ENCODE measurements at places on chromosomes 5 and 9. TPM values are rescaled to one million over a fixed set of nuclear protein-coding genes. Genes with fewer than 3 reads are reported as not detected.

Gene ADAMTS13
- total RNA-seq, result 21.3 TPM

Gene FST
- total RNA-seq, result 12.7 TPM

Gene FOXD4L4
- 0.38 TPM for total RNA-seq

Gene GPR150
- total RNA-seq, result not detected

Gene ACO1
- total RNA-seq, result 24.0 TPM

DNA sequence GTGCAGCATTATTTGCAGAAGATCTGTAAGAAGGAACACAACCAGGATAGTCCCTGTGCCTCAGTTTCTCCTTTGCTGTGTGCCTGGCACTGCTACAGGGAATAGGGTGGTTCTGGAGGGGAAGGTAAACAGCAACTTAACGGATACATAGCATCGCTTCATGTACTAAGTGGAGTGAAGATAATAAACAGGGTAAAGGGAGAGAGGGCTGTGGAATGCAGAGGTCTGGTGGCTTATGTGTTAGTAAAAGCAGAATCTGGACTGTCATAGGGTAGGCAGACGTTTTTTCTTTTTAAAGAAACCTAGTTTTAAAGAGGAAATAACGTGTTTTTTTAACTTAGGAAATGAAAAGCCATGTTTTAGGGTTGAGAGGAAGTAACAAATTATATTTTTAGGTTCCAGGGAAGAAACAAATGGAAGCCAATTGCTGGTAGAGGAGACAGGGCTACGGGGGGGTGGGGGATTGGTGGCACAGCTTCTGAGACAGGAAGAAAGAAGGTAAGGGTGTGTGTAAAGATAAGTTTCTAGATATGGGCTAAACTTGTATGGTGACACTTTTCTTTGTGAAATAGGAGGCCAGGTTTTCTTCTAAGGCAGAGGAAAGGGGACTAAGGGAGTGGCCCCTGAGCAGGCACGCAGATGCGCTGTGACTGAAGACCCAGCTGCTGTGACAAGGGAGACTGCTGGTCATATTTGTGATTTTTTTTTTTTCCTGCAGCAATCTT lies 1.3 kb downstream of the GNG10 start:
- DNase-seq, result no peak

GRCh38 chr5:158990979-158991775 lies 108.5 kb downstream of the EBF1 start:
- DNase-seq, result no peak

- DNase-seq, result no peak
These were observed 292.7 kb upstream of the TARS1 start for GRCh38 chr5:33148076-33148513.

DNA sequence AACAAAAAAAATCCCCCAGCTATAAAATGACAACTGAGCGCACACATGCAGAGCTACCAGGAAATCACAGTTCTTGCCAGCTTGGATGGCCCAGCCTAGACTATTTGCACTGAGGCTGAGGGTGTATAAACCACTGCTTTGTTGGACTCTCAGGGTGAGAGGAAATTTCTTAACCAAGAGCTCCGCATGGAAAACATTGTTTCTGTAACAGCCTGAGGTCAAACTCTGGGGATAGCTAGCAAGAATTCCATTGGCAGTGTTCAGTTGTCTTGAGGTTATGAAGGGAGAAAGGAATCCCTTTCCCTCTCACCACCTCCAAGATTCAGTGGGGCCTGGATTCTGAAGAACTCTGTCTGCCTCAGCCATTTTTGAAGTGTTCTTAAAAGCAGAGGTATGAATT lies 360.0 kb downstream of the OSTF1 start:
- no peak for DNase-seq

GRCh38 chr5:60229691-60230185 lies 336.2 kb upstream of the PDE4D start:
- DNase-seq, result no peak

- no peak for DNase-seq
These were observed 75.0 kb upstream of the TRIO start for GRCh38 chr5:14068136-14068535.

DNA sequence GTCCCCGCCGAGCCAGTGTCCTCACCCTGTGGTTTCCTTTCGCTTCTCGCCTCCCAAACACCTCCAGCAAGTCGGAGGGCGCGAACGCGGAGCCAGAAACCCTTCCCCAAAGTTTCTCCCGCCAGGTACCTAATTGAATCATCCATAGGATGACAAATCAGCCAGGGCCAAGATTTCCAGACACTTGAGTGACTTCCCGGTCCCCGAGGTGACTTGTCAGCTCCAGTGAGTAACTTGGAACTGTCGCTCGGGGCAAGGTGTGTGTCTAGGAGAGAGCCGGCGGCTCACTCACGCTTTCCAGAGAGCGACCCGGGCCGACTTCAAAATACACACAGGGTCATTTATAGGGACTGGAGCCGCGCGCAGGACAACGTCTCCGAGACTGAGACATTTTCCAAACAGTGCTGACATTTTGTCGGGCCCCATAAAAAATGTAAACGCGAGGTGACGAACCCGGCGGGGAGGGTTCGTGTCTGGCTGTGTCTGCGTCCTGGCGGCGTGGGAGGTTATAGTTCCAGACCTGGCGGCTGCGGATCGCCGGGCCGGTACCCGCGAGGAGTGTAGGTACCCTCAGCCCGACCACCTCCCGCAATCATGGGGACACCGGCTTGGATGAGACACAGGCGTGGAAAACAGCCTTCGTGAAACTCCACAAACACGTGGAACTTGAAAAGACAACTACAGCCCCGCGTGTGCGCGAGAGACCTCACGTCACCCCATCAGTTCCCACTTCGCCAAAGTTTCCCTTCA lies 1.4 kb downstream of the GLIS3 start:
- no peak for DNase-seq

DNA sequence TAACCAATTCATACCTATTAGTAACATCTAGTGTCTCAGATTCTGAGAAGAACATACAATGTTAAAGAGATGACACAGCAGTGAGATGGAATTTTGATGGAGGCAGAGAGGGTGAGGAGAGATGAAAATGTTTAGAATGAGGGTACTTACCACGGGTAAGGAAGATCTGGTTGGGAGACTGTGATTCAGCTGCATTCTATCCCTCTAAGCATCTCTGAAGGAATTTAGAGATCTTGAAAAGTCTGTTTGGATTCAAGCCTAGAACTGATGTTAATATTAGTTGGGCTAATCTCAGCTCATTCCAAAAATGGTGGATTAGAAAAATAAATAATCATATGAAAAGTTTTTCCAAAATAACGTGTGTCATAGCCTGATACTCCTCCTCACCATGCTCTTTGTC lies 191.5 kb upstream of the CLINT1 start:
- no peak for DNase-seq

GRCh38 chr9:92711146-92711545 lies 41.2 kb upstream of the IPPK start:
- DNase-seq, result no peak

DNA sequence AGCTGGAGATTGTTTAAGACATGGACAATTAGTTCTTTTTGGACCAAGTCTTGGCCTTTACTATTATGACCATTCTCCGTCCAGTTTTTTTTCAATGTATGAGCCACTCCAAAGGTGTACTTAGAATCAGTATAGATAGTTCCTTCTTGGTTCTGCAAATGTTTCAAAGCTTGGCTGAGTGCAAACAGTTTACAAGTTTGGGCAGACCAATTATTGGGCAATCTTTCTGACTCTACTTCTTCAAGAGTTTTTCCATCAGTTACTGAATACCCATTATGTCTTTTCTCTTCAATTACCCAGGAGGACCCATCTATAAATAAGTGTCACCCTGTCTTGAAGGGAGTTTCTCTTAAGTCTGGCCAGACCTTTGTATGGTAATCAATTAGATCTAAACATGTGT lies 15.5 kb downstream of the IFT74 start:
- DNase-seq, result no peak

- no peak for DNase-seq
These were observed 41.3 kb upstream of the OLFM1 start for GRCh38 chr9:135045928-135046738.

DNA sequence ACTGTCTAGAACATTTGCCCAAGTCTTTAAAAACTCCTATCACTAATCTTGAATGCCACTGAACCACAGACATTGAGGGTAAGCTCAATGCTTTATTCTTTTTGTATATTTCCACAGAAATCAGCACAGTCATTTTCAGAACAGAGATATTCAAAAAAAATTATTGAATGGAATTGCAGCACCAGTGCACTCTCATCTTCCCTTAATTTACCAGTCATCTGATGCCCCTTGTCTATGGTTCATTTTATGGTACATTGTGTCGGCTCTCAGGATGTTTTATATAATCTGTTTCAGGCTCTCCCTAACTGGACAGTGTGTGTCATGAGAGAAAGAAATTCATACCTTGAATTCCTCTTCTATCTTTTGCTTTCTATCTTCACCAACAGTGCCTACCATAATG lies 158.4 kb upstream of the NR4A3 start:
- DNase-seq, result no peak

GRCh38 chr5:39450487-39450886 lies 25.7 kb upstream of the DAB2 start:
- no peak for DNase-seq

- no peak for DNase-seq
These were observed 11.7 kb downstream of the TIMD4 start for GRCh38 chr5:156951359-156951758.

DNA sequence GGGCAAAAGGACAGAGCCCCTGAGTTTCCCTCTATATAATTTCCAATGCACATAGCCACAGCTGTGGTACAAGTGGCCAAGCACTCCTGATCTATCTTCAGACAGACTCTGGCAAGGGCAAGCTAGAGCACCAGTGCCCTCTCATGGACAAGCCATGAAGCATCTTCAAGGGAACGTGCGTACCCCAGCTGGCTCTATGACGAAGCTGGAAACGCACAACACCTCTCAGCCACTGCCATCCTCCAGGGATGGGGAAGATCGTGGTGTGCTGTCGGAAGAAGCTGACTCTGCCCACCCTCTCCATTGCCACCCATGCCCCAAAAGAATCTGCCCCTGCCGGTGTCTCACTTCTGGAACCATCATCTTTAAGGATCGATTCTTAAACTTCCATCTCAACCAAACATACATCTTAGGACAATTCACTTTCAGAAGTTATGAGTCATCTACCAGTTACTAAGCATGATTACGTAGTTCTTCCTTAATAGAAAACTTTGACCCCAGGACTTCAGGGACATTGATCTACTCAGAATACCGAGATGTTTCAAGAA lies 482.9 kb downstream of the AGTPBP1 start:
- no peak for DNase-seq

- no peak for DNase-seq
These were observed 3.3 kb downstream of the DNM1 start for GRCh38 chr9:128206484-128206883.

- DNase-seq, result no peak
These were observed 110.1 kb downstream of the FOXD1 start for GRCh38 chr5:73338256-73339050.

DNA sequence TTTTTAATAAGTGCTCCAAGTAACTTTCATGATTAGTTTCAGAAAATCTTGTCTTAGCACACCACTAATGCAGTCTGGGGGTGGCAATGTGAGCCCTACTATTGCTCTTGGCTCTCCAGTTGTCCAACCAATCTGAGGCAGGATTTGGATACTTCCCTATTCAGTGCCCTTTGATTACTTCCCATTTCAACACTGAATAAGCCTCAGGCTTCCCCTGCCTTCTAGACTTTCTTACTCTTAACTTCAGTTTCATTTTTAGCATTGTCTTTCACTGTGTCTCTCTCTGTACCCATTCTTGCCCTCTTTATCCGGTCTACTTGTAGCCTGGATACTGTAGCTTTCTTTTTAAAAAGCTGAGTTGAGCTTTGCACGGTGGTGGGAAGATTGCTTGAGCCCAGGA lies 186.1 kb downstream of the C9orf152 start:
- no peak for DNase-seq
